ENCODE measurements at places on chromosomes 4 and X. TPM values are rescaled to one million over a fixed set of nuclear protein-coding genes. Genes with fewer than 3 reads are reported as not detected.

The SPATA4 gene
- total RNA-seq: 0.15 TPM

The XAGE1B gene
- total RNA-seq: not detected

The CAPN6 gene
- not detected for total RNA-seq

- no peak overlapping the region for H3K4me3 ChIP-seq
- no peak overlapping the region for H3K27ac ChIP-seq
- peak; percentile 21 for DNase-seq
Measured at GRCh38 chr4:85823295-85823694, 348.3 kb downstream of the ARHGAP24 start.

DNA sequence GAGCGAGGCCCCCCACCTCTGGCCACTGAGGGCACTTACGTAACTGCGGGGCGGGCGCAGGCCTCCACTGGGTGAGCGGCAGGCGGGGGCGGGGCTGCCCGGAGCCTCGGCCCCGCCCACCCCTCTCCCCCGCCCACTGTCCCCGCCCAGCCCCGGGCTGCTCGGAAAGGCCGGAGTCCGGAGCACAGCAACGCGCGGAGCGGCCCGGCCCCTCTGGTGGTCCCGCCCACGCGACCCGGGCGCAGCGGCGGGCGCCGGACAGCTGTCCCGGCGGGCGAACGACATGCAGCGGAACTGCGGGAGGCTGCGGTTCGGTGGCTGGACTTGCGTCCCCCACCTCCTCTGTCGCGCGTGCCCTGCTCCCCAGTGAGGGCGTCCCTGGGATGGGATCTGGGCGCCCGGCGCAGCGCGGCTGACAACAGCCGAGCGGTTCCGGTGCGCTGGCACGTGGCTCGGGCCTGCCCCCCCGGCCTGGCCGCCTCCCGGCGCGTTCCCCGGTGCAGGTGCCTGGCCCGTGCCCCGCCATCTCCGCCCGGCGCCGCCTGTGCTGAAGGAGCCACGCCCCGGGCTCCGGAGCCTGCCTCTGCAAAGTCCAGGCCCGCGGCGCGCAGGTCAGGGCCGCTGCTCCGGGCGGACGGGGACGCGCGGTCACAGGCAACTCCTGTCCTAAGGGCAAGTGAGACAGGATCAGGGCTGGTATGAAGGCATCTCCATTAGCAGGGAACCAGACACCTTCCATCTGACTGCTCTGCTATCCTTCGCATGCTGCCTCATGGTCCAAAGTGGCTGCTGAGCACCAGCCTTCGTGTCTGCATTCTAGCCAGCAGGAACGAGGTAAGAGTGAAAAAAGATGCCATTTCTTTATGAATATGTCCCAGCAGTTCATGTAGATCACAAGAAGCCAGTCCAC, 21.8 kb upstream of the JAKMIP1 start:
- H3K4me3 ChIP-seq: no peak overlapping the region
- H3K27me3 ChIP-seq: peaks cover 18% of the 10 kb centered on the region
